ENCODE measurements at places on chromosomes 11 and 22. TPM values are rescaled to one million over a fixed set of nuclear protein-coding genes. Genes with fewer than 3 reads are reported as not detected.

DNA sequence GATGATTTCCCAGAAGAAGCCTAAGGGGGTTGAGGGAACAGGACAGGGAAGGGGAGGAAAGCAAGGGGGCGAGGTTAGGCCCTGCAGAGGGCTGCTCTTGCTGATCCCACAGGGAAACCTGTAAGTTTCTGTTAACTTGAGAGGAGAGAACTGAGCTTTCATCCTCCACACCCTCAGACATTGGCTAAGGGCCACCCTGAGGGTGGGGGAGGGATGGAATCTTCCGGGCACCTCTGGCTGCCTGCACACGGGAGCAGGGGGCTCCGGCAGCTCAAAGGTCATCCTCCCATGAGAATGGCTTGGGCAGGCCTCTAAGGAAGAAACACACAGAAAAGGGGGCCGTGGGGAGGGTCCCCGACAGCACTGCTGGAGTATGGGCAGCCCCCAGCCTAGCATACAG, 108.1 kb downstream of the TSPAN18 start:
- no peak for DNase-seq

DNA sequence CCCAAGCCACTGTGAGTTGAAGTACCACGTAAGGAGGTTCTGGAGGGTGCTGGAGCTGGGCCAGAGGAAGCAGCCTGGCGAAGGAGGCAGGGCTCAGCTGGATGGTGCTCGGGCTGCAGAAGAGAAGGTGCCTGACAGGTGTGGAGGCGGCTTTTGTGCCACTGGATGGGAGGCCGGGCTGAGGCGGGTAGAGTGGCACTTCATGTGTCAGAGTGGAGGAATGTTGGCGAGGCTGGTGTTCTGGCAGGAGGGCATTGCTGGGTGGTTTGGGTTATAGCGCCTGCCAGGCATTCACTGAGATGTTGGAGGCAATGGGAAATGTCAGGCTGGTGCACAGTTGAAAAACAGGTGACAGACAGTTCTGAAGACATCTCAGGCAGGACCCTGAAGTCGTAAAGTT, 24.2 kb downstream of the UBE2L3 start:
- DNase-seq = no peak

DNA sequence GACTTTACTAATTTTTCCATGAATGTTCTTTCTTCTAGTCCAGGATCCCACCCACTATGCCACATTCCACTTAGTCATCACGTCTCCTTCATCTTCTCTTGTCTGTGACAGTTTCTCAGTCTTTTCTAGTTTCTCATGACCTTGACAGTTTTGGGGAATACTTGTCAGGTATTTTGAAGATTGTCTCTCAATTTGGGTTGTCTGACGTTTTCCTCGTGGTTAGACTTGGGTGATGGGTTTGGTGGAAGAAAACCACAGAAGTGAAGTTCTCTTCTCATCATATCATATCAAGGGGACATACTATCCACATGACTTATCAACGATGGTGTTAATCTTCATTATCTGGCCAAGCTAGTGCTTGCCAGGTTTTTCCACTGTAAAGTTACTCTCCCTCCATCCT, 102.4 kb downstream of the LRRC32 start:
- DNase-seq = no peak

GRCh38 chr11:85825616-85826015, 14.7 kb upstream of the SYTL2 start:
- DNase-seq = no peak

GRCh38 chr22:42889304-42889703, 32.2 kb upstream of the ARFGAP3 start:
- DNase-seq = no peak

DNA sequence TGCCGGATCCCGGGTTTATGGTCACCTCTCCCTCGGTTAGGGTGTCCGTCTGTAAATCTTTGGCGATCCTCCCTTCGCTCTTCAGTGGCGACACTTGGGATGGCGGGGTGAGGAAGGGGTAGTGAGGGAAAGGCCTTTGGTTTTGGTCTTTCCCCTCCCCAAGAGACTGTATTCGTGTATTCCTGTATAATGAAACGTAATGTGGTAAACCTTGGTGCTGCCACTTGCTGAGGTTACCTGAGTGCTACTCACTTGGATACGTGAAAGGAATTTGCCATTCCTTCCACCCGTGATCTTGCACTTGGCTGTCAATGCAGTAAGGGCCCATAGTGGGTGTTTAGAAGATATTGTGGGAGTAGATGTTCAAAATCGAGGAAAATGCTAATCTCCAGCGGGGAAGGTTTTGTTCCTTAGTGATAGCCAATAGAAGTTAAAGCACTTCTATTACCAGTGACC, 578 bp upstream of the NUP160 start:
- no peak for DNase-seq

DNA sequence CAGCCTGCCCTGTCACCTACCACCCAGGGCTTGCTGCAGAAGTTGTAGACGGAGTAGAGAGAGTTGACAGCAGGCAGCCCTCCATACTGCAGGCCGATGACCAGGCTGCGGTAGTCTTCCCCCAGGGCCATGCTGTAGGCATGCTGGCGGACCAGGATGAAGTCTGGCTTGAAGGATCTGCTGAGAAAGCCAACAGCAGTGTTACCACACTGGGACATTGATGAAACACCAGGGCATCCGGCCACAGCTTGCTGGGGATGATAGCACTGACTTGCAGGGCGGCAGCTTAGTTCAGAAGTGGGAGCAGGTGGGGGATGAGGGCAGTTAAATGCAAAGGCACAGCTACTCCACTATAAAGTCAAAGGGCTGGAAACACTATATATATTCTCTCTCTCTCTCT, 67.4 kb downstream of the TIMP3 start:
- DNase-seq = no peak

GRCh38 chr22:25930083-25930482, 188.1 kb downstream of the MYO18B start:
- no peak for DNase-seq

- no peak for DNase-seq
These were observed 13.7 kb downstream of the MUC5B start for GRCh38 chr11:1236316-1237127.

DNA sequence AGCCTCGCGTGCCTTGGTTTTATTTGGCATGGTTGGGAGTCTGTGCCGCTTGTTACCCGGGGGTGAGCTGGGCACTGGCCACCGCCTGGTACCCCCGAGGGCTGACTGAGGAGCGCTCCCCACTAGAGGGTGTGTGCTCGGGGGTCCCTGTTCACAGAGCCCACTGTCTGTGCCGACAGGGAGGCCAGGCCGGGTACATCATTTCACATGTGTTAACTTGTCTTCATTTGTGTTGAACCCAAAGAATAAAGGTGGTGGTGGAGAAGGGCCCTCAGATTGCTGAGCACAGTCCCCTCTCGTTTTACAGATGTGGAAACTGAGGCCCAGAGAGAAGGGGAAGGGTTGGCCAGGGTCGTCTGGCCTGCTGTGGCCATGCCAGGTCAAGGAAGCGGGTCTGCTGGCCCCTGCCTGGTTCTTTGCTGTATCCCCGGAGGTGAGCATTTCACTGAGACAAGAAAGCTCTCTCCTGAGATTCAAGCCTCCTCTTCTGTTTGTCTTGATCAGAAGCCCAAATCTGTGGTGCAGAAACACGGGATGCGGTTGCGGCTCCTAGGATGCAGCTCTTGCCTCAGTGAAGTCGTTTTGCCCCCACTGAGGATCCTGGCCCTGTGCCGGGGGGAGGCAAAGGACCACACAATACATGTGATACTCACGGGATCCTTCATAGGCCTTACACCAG, 60.8 kb downstream of the FBLN1 start:
- no peak for DNase-seq

DNA sequence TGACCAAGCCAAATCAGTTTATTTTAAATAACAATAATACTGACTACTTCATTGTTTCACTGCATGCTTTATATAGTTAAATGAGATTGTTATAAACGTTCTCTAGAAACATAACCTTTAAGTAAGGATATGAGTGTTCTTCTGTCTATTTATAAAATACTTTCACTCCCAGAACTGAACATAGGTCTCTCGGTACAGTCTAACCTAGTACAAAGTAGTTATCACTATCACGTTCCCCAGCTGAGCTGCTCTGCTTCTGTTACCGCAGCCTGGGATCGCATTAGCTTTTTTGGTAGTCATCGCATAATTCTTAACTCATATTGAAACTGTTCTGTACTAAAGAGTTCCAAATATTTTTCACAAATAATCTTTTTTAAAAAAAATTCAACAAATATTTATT, 143.6 kb downstream of the WNT11 start:
- no peak for DNase-seq

DNA sequence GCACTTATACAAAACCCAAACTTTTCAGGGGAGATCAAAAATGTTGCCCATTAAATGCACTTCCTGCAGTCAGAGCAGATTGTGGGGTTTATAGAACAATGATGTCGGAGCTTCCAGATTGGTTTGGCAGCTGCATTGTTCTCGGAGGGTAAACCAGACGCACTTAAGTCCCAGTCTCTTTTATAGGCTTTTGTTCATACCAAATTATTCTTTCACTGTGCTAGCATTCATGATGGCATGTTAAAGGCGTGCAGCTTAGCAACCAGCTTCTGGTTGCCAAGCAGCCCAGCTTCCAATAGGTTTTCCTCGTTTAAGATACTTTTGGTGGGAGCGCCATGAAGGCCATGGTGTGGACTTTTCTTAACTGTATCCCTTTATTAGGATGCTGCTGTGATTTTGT, 40.9 kb downstream of the ZC3H12C start:
- no peak for DNase-seq

DNA sequence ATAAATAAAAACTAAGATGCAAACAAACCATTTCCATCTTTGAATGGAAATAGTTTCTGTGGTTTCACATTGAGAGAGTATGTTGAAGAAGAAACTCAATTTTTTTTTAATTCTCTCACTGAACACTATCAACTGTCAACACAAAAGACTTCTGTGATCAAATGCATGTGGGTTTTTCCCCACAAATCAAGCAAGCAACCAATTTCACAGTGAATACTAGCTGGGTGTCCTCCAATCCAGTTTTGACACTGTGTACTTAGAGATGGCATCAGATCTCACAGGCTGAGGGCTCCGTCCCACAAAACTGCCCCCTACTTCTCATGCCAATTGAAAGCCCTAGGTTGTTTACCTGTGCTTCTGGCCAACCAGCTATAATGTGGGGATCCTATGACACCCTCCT, 34.5 kb downstream of the CTSC start:
- no peak for DNase-seq

DNA sequence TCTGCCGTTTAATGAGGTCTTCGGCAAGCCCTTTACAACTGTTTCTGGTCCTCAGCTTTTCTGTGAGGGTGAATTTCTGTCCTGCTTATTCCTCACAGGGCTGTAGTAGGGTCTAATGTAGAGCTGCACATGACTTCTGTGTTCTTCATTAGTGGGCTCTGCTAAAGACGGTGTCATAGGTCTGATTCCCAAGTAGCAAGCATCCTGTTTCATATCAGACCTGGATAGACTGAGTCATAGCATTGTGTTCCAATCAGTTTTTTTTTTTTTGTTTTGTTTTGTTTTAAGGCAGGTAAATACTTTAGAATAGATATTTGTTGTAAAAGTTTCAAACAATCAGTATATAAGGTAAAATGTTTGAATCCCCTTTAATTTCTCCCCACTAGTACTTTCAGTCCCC, 35.4 kb downstream of the BIRC2 start:
- no peak for DNase-seq

LAYN gene
- total RNA-seq = 15.8 TPM

GPR83 gene
- total RNA-seq = 0.05 TPM

ETS1 gene
- 526 TPM for total RNA-seq

All from activated T-helper 2 cell treated with anti-CD3 and anti-CD28 coated beads, Interferon-gamma antibody, Interleukin-2, Interleukin-4, amounts not matched to agents 10 μg/mL and 5 μg/mL and 100 μg/mL, durations not matched to agents 14 hours and 24 hours and 36 hours (primary cell).